ENCODE measurements at places on chromosomes 7 and 10.

- DNase-seq = no peak
Observed at GRCh38 chr7:18995811-18996426, 121.5 kb downstream of the TWIST1 start.

DNA sequence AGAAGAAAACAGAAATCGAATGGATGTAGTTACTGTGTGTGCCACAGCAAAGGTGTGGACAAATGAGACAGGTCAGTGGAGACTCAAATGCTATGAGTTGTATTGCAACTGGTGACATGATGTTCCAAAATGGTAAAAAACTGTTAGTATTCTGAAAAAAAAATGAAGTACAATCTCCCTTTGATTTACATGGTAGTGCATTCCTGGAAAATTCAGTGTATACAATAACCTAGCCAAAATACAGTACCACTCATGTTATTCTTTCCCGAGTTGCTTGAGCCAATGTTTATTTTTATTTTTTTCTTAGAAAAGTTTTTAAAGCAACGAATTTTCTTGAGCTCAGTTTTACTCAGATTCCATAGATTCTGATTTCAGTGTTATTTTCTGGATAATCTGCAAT, 47.7 kb upstream of the ODAD2 start:
- DNase-seq = no peak

- DNase-seq = no peak
Observed at GRCh38 chr7:69768986-69769595, 170.8 kb downstream of the AUTS2 start.

DNA sequence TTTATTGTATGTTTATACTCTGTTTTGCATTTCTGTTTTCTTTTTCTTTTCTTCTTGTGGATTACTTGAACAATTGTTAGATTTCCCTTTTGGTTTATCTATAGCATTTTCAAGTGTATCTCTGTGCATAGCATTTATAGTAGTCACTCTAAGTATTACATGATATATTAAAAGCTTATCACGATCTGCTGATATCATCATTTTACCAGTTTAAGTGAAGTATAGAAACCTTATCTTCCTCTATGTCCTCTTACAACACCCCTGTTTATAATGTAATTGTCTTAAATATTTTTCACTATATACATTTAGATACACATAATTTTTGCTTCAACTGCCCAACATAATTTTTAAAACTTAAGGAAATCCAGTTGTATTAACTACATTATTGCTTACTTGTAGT, 513.9 kb upstream of the CELF2 start:
- DNase-seq = no peak

DNA sequence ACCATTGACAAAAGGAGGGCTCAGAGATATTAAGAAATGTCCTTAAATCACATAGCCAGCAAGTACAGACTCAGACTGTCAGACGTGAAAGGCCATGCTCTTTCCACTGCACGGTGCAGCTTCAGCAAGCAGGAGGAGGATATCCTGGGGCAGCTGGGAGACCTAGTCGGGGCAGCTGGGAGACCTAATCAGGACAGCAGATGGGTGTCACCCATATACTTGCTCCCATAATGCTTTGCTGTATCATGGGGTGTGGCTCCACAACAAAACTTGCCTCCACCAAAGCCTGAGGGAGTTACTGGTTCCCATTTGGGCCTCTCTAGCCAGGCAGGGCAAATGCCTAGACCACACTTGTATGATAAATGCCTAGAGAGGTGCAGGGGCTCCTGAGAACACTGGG, 55.4 kb downstream of the GRID1 start:
- no peak for DNase-seq

DNA sequence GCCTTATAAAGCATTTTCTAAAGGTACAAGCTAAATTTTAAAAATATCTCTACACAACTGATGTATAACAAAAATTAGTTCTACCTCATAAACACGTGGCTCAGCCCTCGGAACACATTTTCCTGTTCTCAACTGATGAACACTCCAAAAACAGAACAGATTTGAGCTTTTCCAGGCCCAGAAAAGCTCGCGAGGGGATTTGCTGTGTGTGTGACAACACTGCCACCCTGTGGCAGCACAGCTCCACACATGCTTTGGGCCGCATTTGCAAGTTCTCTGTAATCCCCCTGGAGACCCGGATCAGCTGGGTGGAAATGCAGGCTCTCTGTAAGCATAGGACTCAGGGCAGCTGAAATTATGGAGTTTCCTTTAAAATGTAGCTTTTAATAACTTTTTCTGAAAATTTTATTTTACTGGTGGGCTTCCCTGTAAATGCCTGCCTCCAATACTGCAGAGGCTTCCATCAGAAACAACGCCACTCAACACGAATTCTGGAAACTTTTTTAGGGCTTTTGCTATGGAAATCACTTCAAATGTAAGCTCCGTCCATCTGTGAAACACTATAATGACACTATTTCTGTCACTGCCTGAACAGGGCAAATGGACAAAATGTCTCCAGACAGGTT, 155.5 kb downstream of the COBL start:
- DNase-seq = peak; percentile 8

- DNase-seq = no peak
Observed at GRCh38 chr7:24233386-24233785, 50.6 kb upstream of the NPY start.

- no peak for DNase-seq
Observed at GRCh38 chr10:97895915-97896314, 46.3 kb downstream of the GOLGA7B start.

DNA sequence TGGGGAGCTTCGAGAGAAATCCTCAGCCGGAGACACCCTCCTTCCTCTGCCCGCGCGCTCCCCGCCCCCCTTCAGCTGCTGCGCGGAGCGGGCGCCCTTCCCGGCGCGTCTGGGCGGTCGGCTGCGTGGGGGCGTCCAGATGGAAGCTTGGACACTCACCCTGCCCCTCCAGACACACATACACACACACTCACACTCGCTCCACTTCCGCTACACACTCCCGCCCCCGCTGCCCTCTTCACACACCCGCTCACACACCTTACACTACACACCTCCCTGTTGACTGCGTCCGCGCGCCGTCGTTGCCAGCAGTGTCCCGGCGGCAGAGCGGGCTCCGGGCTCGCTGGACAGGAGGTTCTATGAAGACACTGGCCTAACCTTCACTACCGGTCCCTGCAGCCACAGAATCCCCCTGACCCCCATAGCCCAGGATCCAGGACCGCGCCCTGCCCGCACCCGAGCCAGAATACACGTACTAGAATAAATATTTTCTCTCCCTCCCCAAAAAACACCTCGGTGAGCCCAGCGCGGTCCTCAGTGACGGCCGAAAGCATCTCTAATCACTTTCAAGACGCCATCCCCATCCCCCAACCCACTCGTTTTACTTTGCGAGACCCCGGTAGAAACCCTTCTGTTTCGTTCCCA, 1.1 kb upstream of the EGR2 start:
- no peak for DNase-seq

- DNase-seq = peak; percentile 55
Observed at GRCh38 chr10:132387764-132388210, 9.2 kb upstream of the PWWP2B start.

- no peak for DNase-seq
Observed at GRCh38 chr7:50531401-50531911, 33.7 kb downstream of the DDC start.

GRCh38 chr7:91264924-91265681, 870 bp downstream of the FZD1 start:
- DNase-seq = no peak

GRCh38 chr7:80387634-80388193, 124.2 kb downstream of the GNAT3 start:
- no peak for DNase-seq

GRCh38 chr10:117107238-117107637, 30.8 kb downstream of the VAX1 start:
- DNase-seq = no peak

- no peak for DNase-seq
Observed at GRCh38 chr10:106910666-106911065, 253.8 kb downstream of the SORCS1 start.

DNA sequence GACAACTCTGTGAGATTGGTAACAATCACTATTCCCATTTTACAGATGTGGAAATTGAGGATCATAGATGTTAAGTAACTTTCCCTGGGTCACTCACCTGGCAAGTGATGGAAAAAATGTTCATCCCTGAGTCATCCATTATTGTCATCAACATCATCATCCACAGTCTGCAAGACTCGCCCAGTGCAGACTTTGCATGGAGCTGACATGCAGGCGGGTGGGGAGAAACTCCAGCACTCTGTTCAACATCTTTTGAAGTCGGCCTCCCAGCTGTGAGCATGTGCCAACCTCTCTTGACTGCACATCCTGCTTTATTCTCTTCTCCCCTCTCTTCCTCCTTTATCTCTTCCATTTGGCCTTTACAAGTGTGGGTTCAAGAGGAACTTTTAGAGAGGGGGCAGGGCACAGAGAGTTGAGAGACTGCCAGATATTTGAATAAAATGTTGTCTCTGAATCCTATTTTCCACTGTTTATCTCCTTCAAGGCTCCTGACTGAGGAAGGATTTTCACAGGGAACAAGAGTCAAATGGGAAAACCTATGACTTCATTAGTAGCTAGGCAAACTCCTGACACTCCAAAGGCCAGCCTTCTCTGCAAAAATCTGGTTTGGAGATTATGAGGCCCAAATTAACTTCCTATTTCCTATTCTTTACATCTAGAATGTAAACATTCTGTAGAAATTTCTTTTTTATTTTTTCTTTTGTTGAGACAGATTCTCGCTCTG, 283.7 kb upstream of the PODXL start:
- DNase-seq = no peak

DNA sequence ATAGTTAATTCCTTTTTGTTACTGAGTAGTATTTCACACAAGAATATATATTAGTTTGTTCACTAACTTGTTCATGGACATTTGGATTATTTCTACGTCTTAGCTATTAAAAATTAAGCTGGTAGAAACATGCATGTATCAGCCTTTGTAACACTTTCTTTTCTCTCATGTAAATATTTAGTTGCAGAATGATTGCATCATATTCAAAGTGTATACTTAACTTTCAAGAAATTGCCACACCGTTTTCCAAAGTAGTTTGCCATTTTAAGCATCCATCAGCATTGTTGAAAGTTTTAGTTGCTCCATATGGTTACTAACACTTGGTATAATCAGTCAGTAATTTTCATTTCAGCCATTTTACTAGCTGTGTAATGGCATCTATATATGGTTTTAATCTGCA, 666.9 kb downstream of the NXPH1 start:
- no peak for DNase-seq

- DNase-seq = no peak
Observed at GRCh38 chr10:59107147-59107546, 69.3 kb upstream of the PHYHIPL start.

GRCh38 chr7:41097501-41097900, 605.4 kb downstream of the INHBA start:
- DNase-seq = no peak

DNA sequence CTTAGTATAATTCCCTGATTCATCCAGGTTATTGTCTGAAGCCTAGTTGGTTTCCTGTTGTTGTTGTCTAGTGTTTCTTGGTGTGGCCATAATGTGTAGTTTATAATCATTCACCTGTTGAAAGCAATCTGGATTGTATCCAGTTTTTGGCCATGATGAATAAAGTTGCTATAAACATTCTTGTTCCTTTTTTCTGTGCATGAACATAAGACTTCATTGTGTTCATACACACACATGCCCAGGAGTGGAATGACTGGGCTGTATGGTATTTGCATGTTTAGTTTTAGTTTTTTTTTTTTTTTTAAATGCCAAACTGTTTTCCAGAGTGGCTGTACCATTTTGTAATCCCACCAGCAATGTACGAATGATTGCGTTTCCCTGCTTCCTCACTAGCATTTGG, 349.8 kb downstream of the SDK1 start:
- DNase-seq = no peak

GRCh38 chr7:103702454-103702853, 256.4 kb upstream of the SLC26A5 start:
- DNase-seq = no peak

- DNase-seq = no peak
Observed at GRCh38 chr10:114631666-114632417, 26.2 kb downstream of the ABLIM1 start.

DNA sequence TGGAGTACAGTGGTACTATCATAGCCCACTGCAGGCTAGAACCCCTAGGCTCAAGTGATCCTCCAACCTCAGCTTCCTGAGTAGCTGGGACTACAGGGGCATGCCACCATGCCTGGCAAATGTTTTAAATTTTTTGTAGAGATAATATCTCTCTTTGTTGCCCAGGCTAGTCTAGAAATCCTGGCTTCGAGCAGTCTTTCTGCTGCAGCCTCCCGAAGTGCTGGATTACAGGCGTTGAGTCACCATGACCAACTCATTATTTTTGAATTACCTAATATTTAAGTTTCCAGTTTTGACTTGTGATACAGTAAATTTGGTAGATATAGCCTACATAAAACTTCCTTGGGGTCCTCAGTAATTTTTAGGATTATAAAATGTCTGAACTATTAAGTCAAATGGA, 74.1 kb downstream of the RUNDC3B start:
- no peak for DNase-seq

DNA sequence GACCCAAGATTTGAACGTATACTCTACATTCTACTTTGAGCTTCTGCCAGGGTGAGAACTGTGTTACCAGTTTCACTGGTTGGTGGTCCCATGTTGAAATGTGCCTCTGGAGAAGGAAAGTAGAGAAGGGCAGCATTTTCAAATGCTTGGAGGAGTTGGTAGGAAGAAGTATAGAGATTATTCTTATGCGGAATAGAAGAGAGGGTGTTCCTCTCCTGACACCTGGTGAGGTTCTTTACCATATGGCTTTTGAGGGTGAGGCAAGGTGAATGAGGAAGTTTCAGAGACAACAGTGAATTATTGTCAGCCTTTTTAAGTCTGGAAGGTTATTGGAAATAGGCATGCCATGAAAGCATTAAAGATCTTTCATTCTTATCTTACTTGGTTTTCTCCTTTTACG, 34.3 kb downstream of the R3HCC1L start:
- DNase-seq = no peak

DNA sequence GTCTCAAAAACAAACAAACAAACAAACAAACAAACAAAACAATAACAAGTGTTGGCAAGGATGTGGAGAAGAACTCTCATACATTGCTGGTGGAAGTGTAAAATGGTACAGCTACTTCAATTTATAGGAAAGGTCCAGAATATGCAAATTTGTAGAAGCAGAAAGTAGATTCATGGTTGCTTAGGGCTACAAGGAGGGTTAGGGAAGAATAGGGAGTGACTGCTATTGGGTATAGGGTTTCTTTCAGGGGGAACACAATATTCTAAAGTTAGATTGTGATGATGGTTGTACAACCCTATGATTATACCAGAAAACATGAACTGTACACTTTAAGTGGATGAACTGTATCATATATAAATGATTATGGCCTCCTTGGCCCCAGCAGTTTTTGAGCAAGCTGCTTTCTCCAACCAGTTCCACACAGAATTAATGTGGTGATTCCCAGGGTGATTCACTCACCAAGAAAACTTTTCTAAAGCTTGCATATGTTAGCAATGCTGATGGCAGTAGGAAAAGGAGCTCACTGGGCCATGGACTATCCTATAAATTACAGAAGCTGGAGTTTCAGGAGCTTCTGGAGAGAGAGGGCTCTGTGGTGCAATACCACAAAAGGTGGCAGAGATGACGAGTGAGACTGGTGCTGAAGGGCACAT, 52.8 kb upstream of the KCNIP2 start:
- DNase-seq = no peak
